ENCODE measurements at places on chromosomes 11 and 22. TPM values are rescaled to one million over a fixed set of nuclear protein-coding genes. Genes with fewer than 3 reads are reported as not detected.
A peak's percentile ranks its signal among the peaks of the same experiment; 100 is the strongest.

DNA sequence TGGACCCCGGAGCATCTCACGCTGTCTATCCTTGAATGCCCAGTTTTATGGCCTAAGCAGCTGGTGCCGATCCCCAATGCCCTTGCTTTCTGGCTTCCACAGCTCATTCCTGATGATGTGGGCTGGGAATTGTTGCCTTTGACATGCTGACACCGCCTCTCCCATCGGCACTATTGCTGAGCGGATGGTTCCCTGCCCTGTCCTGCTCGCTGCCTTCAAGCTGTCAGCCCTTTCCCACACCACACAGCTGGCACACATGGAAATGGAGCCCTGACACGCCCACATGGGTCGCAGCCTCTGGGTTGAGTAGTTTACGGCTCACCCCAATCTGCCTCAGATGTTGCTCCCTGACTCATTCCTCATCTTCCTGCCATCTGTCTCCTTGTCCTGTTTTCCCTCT, 110.2 kb upstream of the SESN3 start:
- DNase-seq, result no peak
- H3K4me3 ChIP-seq, result no peak overlapping the region
- H3K27ac ChIP-seq, result no peak overlapping the region
- H3K27me3 ChIP-seq, result no peaks in the 10 kb centered on the region

The CNGA4 gene
- total RNA-seq, result 9.3 TPM

The E2F8 gene
- total RNA-seq, result 0.40 TPM

- no peak for DNase-seq
- H3K36me3 ChIP-seq, result peaks cover 7% of the 10 kb centered on the region
- peaks cover 17% of the 10 kb centered on the region for H3K4me1 ChIP-seq
- H3K4me3 ChIP-seq, result no peak overlapping the region
- H3K27me3 ChIP-seq, result no peaks in the 10 kb centered on the region
These were observed 10.4 kb upstream of the SREBF2 start for GRCh38 chr22:41822317-41823057.

DNA sequence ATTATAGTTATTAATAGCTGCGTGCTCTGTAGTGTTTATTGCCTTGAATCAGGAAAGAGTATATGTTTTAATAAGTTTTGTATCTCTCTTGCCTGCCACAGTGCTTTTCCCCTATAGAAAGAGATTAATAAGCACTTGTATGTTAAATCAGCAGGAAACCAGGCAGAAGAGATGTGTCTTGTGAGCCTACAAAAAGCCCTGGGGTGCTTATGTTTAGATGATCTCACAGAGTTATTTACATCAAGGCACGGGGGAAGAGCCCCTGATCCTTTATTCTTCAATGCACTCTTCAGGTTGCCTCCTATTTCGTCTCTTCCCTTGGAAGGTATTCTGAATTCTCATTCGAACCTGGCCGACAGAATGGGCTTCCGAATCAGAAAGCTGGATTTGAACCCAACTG, 183.0 kb downstream of the MAML2 start:
- DNase-seq, result no peak
- H3K27ac ChIP-seq, result no peak overlapping the region
- no peaks in the 10 kb centered on the region for H3K36me3 ChIP-seq
- H3K4me3 ChIP-seq, result no peak overlapping the region

DNA sequence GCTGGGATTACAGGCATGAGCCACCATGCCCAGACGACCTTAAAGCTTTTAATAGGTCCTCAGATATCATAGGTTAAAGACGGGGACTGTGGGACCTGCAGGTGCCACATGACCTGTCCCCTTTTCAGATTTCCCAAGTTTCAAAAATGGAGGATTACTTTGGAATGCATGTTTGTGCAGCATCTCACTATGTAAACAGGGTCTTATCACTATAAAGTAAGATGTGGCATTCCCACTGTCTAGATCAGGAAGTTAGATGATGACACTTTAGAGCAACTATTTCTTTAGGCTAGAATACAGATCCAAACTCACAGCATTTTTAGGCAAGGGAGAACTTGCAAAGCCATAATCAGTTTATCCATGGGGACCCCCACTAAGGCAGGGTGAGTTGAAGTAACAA, 92.8 kb downstream of the USP35 start:
- DNase-seq, result no peak
- H3K27ac ChIP-seq, result no peak overlapping the region
- no peak overlapping the region for H3K4me3 ChIP-seq

DNA sequence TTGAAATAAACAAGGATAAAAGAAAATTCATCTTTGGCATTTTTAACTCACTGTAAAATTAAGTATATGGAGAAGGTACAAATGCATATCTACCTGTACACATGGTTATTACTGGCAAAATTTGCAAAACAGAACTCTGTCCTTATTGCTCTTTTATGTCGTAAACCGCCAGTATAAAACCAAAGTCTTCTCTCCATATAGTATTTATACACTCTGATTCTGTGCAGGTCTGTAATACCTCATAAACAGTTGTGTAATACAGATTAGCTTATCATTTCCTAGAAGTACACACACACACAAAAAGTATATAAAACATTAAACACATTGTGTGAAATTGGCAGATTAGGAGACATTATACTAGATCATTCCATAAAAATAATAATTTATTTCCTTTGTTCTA, 406.6 kb upstream of the ANO3 start:
- no peaks in the 10 kb centered on the region for H3K36me3 ChIP-seq
- no peak overlapping the region for H3K4me3 ChIP-seq
- DNase-seq, result no peak
- no peaks in the 10 kb centered on the region for H3K4me1 ChIP-seq

DNA sequence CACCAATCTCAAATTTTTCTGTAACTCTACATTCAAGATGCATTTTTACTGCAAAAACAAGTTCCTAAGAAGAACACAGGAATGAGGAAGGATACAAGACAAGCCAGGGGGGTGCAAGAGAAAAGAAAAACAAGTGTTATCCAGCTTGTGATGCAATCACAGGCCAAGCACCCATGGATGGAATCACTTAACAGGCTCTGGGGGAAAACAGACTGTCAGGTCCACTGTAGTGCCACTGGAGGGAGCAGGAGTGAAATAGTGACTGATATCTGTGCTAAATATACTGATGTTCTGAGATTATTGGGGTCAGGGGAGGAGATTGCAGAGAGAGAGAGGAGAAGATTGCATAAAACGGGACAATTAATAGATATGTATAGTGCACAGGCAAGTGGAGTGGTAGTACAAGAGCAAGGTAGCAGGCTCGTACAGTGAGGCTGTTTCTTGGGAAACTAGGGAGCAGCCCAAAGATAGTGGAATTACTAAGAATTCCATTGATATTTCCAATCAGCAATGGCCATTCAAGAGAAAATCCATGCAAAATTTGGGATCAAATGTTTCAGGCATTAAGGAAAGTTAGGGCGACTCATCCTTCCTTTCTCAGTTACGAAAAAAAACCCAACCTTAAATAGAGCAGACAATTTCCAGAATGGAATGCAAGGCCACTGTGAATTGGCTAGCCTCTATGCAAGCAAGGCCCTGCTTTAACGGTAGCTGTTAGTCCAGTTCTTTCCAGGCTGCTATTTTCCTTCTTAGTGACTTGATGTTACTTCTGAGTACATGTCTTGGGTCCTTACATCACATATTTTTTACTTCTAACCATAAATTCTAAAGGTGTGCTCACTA, 52.2 kb upstream of the CEP126 start:
- H3K36me3 ChIP-seq, result no peaks in the 10 kb centered on the region
- H3K4me3 ChIP-seq, result no peak overlapping the region
- H3K27ac ChIP-seq, result no peak overlapping the region
- H3K27me3 ChIP-seq, result no peaks in the 10 kb centered on the region

- no peak for DNase-seq
- no peak overlapping the region for H3K4me3 ChIP-seq
- H3K36me3 ChIP-seq, result peaks cover 6% of the 10 kb centered on the region
- peaks cover under 1% of the 10 kb centered on the region for H3K4me1 ChIP-seq
- no peaks in the 10 kb centered on the region for H3K27me3 ChIP-seq
These were observed 45.6 kb downstream of the RRM1 start for GRCh38 chr11:4140067-4140636.

DNA sequence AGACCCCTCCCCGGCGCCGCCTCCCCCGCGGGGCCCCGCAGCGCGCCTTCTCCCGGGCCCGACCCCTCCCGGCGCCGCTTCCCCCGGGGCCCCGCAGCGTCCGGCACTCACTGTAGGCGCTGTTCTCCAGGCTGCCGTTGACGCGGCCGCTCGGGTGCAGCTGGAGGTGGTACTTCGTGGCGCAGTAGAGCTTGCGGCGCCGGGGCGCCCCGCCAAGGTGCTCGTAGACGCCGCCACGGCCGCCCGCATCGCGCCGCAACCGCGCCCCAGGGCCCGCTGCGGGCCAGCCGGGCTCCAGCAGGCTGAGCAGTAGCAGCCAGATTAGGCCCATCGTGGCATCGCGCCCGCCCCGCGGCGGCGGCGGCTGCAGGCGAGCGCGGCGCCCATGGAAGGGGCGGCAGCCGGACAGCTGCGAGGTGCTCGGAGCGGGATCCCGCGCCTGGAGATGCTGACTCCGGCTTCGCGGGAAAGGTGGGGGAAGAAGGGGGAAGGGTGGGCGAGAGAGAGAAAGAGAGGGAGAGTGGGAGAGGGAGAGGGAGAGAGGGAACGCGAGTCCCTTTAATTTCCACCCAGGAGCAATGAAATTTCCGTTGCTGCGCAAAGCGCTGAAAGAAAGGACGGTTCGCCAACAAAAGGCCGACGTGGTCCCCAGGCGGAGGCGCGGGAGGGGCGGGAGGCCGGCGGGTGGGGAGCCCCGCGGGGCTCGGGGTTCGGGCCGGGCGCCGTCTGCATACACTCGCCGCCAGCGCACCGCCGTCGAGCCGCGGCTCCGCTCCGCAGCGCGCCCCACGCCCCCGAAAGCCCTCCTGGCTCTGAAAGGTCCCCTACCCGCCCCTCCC, at the start of gene FGF3:
Gene FGF3, minus strand, starts transcription at position 814 of the 839 bp plus-strand sequence. Its CDS starts 483 bp downstream, at position 331.
- no peak within 1 kb of the TSS for H3K27ac ChIP-seq
- H3K4me1 ChIP-seq, result peaks cover 23% of the 10 kb centered on the region
- peaks cover 34% of the 10 kb centered on the region for H3K27me3 ChIP-seq
- H3K4me3 ChIP-seq, result no peak within 1 kb of the TSS
- no peak for DNase-seq

The OR10G7 gene
- total RNA-seq, result not detected

GRCh38 chr11:46874586-46874985, 28.5 kb upstream of the CKAP5 start:
- H3K27ac ChIP-seq, result no peak overlapping the region
- H3K4me3 ChIP-seq, result no peak overlapping the region
- no peak for DNase-seq
- no peaks in the 10 kb centered on the region for H3K27me3 ChIP-seq
- H3K4me1 ChIP-seq, result no peaks in the 10 kb centered on the region

The TPBGL gene
- total RNA-seq, result 0.22 TPM

- no peaks in the 10 kb centered on the region for H3K27me3 ChIP-seq
- H3K36me3 ChIP-seq, result no peaks in the 10 kb centered on the region
- DNase-seq, result no peak
These were observed 64.3 kb downstream of the CYB5R2 start for GRCh38 chr11:7609015-7609414.

The ALKBH8 gene
- 2.1 TPM for total RNA-seq

The NEFH gene
- total RNA-seq, result 0.46 TPM

DNA sequence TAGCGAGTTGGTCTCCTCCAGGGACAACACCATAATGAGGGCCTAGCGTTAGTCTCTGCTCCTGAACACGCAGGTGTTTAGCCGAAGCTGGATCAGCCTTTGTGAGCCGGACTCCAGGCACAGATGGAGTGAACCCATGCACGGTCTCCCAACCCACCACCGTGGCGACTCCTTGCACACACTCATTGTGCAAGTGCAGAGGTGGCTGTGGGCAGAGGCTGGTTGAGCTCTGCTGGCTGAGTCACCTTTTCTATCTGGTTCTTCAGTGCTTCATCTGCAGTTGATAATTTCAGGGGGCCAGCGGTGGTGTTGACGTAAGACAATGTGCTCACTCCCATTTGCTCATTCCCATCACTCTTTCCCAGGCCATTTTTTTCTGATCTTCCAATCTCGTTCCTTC, 72.1 kb upstream of the SLC22A12 start:
- DNase-seq, result no peak
- H3K27ac ChIP-seq, result no peak overlapping the region
- H3K4me1 ChIP-seq, result no peaks in the 10 kb centered on the region
- no peak overlapping the region for H3K4me3 ChIP-seq
- H3K36me3 ChIP-seq, result no peaks in the 10 kb centered on the region
- no peaks in the 10 kb centered on the region for H3K27me3 ChIP-seq

DNA sequence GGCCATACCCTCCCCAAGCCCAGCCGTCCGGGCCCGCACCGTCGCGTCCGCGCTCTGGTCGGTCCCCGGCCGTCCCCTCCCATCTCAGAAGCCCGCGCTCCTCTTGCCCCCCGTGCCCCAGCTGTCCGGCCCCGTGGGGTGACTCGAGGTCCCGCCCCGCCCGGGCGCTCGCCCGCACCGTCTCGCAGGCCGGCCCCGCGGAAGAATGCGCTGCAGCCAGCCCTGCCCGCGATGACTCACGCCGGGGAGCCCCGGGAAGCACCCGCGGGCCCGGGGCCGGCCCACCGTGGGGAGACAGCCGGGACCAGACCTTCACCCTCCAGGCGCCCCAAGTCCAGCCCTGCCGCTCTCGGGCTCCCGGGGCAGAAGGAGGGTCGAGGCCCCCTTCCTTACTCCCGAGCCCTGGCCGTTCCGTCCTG, 320 bp upstream of the PHLDA2 start:
- peak overlapping the region; percentile 4 for H3K4me3 ChIP-seq
- DNase-seq, result peak; percentile 93
- H3K27ac ChIP-seq, result peak overlapping the region; percentile 54
- H3K36me3 ChIP-seq, result no peaks in the 10 kb centered on the region

The OR51B2 gene
- not detected for total RNA-seq

The GLB1L3 gene
- 0.94 TPM for total RNA-seq

The P2RY2 gene
- 15.0 TPM for total RNA-seq

DNA sequence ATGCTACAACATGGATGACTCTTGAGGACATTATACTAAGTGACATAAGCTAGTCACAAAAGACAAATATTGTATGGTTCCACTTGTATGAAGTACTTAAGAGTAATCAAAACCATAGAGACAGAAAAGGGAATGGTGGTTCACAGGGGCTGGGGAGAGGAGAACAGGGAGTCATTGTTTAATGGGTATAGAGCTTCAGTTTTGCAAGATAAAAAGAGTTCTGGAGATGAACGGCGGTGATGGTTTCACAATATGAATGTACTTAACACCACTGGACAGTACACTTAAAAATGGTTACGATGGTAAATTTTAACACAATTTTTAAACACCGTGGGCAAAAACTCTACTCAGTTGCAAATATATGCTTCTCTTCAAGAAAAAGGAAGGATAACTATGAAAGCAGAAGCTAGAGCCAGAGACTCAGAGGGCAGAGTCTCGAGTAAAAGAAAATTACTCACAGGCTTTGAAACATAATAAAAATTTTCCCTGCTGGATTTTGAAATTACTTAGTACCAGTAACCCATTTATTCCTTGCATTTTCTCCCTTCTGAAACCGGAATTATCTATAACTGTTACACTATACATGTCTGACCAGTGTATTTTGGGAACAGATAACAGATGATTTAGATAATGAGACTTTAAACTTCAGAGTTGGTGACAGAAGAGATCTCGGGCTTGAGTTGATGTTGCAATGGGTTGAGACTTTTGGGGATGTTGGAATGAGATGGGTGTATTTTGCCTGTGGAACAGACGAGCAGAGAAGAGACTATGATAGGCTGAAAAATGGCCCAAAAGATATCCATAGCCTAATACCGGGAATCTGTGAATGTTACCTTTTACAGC, 15.0 kb downstream of the MRTFA start:
- H3K27me3 ChIP-seq, result no peaks in the 10 kb centered on the region
- H3K4me1 ChIP-seq, result peaks cover 4% of the 10 kb centered on the region
- DNase-seq, result no peak
- H3K27ac ChIP-seq, result no peak overlapping the region
- H3K36me3 ChIP-seq, result no peaks in the 10 kb centered on the region
- H3K4me3 ChIP-seq, result no peak overlapping the region

- H3K36me3 ChIP-seq, result no peaks in the 10 kb centered on the region
- H3K4me3 ChIP-seq, result no peak overlapping the region
- H3K27ac ChIP-seq, result no peak overlapping the region
- H3K4me1 ChIP-seq, result no peaks in the 10 kb centered on the region
- DNase-seq, result no peak
These were observed 24.1 kb downstream of the OR2AT4 start for GRCh38 chr11:75072582-75072981.

The TCN1 gene
- not detected for total RNA-seq
